ENCODE measurements at places on chromosomes 1 and 21. TPM values are rescaled to one million over a fixed set of nuclear protein-coding genes. Genes with fewer than 3 reads are reported as not detected.

DNA sequence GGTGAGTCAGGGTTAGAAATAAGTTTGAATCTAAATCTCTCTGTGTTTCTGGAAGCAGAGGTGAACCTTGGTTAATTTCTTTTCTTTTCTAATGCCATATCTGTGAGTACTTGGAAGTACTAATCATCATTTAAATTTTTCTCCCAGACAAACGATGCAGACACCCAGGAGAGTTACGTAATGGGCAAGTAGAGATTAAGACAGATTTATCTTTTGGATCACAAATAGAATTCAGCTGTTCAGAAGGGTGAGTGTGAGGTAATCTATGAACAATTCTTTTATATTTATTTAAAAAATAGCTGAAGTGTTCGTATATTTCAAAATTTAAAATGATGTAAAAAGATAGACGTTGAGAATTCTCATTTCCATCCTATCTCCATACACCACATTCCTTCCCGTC lies 11.2 kb downstream of the C4BPA start:
- no peaks in the 10 kb centered on the region for H3K27me3 ChIP-seq
- H3K36me3 ChIP-seq, result no peaks in the 10 kb centered on the region
- H3K4me1 ChIP-seq, result no peaks in the 10 kb centered on the region

DNA sequence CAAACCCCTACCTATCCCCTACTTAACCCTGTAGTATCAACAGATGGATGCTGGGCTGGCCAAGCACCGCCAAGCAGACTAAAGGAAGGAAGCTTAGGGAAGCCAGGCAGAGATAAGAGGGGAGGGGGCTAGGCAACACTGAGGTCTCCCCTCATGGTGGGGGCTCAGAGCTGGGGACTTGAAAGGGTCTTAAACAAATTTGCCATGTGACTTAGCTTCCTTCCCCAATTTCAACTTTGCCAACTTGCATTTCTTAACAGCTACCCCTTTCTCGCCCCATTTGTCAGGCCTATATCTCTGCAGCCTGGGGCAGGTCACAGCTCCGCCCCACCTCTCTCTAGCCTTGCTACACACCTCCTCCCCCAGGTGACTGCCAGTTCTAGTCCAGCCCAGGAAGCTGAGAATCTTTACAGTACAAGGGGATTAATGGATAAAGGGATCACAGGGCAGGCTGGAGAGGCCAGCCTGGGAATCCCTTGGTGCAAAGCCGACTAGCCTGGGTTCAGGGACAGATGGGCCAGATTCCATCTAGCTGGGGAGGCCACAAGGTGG lies 3.4 kb downstream of the KIF21B start:
- no peak for DNase-seq
- no peak overlapping the region for H3K4me3 ChIP-seq
- no peaks in the 10 kb centered on the region for H3K36me3 ChIP-seq

GRCh38 chr1:37658486-37658885 lies 23.8 kb upstream of the RSPO1 start:
- H3K27me3 ChIP-seq, result no peaks in the 10 kb centered on the region
- DNase-seq, result no peak
- H3K36me3 ChIP-seq, result no peaks in the 10 kb centered on the region
- no peak overlapping the region for H3K4me3 ChIP-seq
- no peak overlapping the region for H3K27ac ChIP-seq

DNA sequence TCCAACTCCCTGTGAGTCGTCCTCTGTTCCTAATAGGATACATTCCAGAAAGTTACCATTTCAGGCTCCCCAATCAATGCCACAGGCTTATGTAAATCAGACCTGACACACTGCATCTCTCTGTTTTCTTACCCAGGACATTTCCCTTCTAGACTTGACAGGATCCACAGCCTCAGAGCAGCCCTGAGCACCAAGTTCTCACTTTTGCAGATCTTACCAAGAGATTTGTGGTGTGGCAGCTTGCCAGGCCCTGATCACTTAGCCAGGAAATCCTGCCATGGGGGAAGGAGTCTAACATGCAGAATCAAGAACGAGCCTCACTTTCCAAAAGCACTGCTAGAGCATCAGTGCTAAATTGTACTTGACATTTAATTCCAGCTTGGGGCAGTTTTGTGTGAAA lies 202.9 kb downstream of the TBX15 start:
- no peaks in the 10 kb centered on the region for H3K27me3 ChIP-seq
- H3K4me1 ChIP-seq, result no peaks in the 10 kb centered on the region
- no peak overlapping the region for H3K4me3 ChIP-seq
- H3K27ac ChIP-seq, result no peak overlapping the region
- H3K36me3 ChIP-seq, result no peaks in the 10 kb centered on the region

- no peak overlapping the region for H3K27ac ChIP-seq
- H3K4me1 ChIP-seq, result peaks cover 9% of the 10 kb centered on the region
- H3K27me3 ChIP-seq, result no peaks in the 10 kb centered on the region
- DNase-seq, result no peak
- H3K36me3 ChIP-seq, result no peaks in the 10 kb centered on the region
- H3K4me3 ChIP-seq, result no peak overlapping the region
Measured at GRCh38 chr1:247173431-247173830, 1.6 kb upstream of the ZNF124 start.

- no peaks in the 10 kb centered on the region for H3K27me3 ChIP-seq
- H3K27ac ChIP-seq, result no peak overlapping the region
- DNase-seq, result no peak
- no peak overlapping the region for H3K4me3 ChIP-seq
- H3K4me1 ChIP-seq, result no peaks in the 10 kb centered on the region
Measured at GRCh38 chr1:167136191-167136614, 42.3 kb downstream of the STYXL2 start.

DNA sequence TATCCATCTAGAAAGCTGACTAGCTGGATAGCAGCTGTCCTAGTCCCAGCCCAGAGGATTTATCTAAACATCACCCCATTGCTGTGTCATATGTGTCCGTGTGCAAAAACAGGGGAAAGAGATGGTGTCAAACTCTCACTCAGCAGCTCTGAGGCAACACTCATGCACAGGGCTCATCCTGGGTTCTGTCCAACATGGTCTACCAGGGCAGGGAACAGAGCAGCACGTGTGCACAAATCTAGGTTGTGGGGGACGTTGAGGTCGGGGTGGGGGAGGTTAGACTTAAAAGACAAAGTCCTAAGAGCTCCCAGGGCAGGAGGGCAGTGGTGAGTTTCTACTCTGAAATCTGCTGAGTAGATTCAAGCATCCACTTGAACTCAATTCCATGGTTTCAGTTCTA lies 16.2 kb downstream of the PI4KB start:
- no peak for DNase-seq
- H3K27me3 ChIP-seq, result no peaks in the 10 kb centered on the region
- peaks cover 100% of the 10 kb centered on the region for H3K36me3 ChIP-seq
- no peak overlapping the region for H3K4me3 ChIP-seq
- H3K4me1 ChIP-seq, result peaks cover 65% of the 10 kb centered on the region
- H3K27ac ChIP-seq, result peak overlapping the region; percentile 68

The GBP4 gene
- total RNA-seq, result 4.3 TPM

The CACNA1S gene
- total RNA-seq, result 0.18 TPM

The ADORA1 gene
- not detected for total RNA-seq

- DNase-seq, result peak; percentile 84
- no peaks in the 10 kb centered on the region for H3K36me3 ChIP-seq
- H3K4me1 ChIP-seq, result no peaks in the 10 kb centered on the region
- no peak overlapping the region for H3K4me3 ChIP-seq
- no peak overlapping the region for H3K27ac ChIP-seq
- no peaks in the 10 kb centered on the region for H3K27me3 ChIP-seq
Measured at GRCh38 chr21:17679002-17679600, 66.4 kb upstream of the BTG3 start.

DNA sequence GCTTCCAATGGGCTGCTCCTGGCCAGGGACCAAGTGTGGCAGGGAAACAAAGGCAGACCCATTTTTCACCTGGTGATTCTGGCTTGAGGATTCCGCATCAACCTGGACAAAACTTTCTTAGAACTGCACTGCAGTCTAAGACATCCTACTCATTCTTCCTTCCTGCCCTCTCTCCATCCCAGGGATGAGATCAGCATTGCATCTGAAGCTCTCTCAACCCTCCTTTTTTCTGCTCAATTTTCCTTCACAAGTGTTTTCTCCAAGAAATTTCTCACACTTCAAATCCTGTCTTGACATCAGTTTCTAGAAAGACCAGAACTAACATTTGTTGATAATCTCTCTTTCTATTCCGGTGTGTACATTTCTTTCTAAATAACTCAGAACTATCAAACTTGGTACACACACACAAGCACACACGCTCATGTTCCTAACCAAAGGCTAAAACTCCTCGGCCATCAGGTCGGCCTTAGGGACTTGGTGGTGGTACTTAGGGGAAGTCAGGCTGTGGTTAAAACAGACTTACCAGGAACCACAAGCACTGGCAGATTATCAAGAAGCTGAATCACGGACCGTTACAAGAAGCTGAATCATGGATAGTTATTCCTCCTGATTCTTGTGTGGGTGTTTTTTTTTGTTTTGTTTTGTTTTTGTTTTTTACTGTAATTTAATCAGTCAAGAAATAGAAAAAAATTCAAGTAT lies 21.0 kb upstream of the CXADR start:
- H3K27ac ChIP-seq, result no peak overlapping the region
- no peak overlapping the region for H3K4me3 ChIP-seq
- no peak for DNase-seq
- no peaks in the 10 kb centered on the region for H3K27me3 ChIP-seq
- no peaks in the 10 kb centered on the region for H3K36me3 ChIP-seq

DNA sequence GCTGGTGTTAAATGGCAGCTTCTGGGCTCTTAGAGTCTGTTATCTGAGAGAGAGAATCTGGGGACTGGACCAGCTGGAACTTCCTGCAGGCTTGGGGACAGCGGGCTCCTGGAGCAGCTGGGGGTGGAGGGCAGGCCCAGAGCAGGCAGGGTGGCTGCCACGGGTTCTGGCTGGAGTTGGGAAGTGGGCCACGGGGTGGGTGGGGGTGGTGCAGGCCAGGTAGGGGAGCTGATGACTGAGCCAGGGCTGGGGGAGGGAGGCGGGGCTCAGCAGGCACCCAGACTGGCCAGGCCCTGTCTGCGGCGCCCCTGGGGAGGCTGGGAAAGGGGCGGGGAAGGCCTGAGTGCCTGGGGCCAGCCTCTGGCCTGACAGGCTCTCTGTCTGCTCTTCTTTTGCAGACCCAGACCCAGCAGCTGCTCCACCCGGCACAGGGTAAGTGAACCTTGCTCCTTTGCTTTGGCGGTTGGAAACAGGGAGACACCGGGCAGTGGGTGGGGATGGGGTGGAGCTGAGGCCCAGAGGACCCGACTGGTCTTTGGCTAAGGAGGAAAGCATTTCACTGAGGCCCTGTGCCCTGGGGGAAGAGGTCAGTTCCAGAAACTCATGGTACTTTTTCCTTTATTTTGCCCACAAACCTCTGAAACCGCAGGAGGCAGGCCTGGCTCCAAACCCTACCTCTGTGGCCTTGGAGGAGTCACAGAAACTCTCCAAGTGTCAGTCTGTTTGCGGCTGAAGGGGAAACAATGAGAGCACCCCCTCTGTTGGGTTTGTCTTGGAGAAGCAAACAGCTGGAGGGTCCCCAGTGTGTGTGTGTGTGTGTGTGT lies 48.8 kb downstream of the ARHGEF10L start:
- H3K27me3 ChIP-seq, result no peaks in the 10 kb centered on the region
- peak; percentile 88 for DNase-seq
- peaks cover 66% of the 10 kb centered on the region for H3K4me1 ChIP-seq
- H3K27ac ChIP-seq, result peak overlapping the region; percentile 74
- H3K36me3 ChIP-seq, result peaks cover 23% of the 10 kb centered on the region
- H3K4me3 ChIP-seq, result no peak overlapping the region

GRCh38 chr21:32364387-32364786 lies 28.4 kb downstream of the URB1 start:
- no peaks in the 10 kb centered on the region for H3K27me3 ChIP-seq
- H3K4me1 ChIP-seq, result peaks cover 6% of the 10 kb centered on the region
- H3K27ac ChIP-seq, result peak overlapping the region; percentile 2
- peak; percentile 48 for DNase-seq
- H3K36me3 ChIP-seq, result peaks cover 99% of the 10 kb centered on the region

The ZSWIM5 gene
- total RNA-seq, result 0.45 TPM

The PIGR gene
- total RNA-seq, result 142 TPM

The MYOG gene
- total RNA-seq, result not detected

The SYNC gene
- 38.5 TPM for total RNA-seq

DNA sequence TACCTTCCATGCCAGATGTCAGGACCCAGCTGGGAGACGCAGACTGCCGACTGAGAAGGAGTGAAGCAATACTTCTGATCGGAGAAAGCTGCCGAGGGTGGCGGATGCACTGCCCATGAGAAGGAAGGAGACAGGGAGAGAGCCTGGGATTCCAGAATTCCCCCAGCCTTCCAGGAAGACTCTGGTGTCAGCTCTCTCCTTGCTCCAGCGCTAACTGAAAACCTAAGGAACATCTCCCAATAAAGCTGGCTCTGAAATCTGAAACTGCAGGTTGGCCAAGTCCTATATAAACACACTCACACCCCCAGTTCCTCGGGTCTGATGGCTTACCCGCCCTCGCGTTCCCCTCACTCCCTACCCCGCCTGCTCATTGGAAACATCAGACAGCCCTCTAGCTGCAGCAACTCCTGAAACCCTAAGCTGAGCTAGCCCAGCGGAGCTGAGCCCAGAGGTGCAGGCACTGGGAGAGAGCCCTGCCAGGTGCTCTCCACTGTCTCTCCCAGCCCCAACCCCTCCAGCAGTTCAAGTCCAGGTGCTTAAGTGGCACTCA lies 52.3 kb downstream of the PLEKHA6 start:
- H3K27ac ChIP-seq, result peak overlapping the region; percentile 63
- no peaks in the 10 kb centered on the region for H3K27me3 ChIP-seq
- peaks cover 27% of the 10 kb centered on the region for H3K4me1 ChIP-seq
- H3K4me3 ChIP-seq, result peak overlapping the region; percentile 18
- DNase-seq, result peak; percentile 82
- no peaks in the 10 kb centered on the region for H3K36me3 ChIP-seq

- peaks cover 16% of the 10 kb centered on the region for H3K36me3 ChIP-seq
- H3K27ac ChIP-seq, result no peak overlapping the region
- no peaks in the 10 kb centered on the region for H3K4me1 ChIP-seq
- DNase-seq, result no peak
- no peak overlapping the region for H3K4me3 ChIP-seq
Measured at GRCh38 chr21:44888581-44889550, 15.4 kb upstream of the PTTG1IP start.

DNA sequence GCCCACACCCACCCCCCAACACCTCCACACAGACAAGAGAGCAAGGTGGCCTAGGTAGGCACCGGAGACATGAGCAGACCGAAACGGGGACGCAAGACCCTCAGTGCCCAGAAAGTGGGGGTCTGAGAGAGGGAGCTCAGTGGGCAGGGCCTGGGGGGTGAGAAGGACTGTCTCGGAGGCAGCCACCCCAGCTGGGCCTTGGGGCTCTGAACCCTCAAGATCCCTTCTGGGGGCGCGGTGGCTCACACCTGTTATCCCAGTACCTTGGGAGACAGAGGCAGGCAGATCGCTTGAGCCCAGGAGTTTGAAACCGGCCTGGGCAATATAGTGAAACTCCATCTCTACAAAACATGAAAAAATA lies 9.1 kb upstream of the GNB1 start:
- no peaks in the 10 kb centered on the region for H3K4me1 ChIP-seq
- no peaks in the 10 kb centered on the region for H3K36me3 ChIP-seq
- DNase-seq, result no peak
- no peak overlapping the region for H3K27ac ChIP-seq
